Daoy (cell line): ENCODE measurements at places on chromosomes 4 and X.

- peak; percentile 31 for DNase-seq
Observed at GRCh38 chr4:152304220-152304619, 231.7 kb downstream of the FBXW7 start.

- no peak for DNase-seq
Observed at GRCh38 chr4:11429699-11430045, 978 bp upstream of the HS3ST1 start.

- no peak for DNase-seq
Observed at GRCh38 chr4:25697516-25697915, 41.9 kb downstream of the SLC34A2 start.

DNA sequence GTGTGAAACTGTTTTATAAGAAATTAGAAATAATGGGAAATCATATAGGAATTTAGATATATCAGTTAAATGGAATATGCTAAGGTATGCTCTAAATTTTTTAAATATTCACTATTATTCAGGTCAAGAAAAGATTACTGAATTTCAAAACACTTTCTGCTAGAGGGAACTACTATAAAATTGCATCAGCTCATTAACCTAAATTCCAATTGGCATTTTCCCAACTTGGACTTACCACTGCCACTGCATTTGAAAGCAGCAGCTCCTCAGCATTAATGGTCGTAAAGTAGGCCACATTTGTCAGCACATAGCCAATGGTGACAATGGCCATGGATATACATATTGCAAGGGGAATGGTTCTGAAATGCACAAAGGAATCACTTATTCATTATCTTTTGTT is 57.3 kb downstream of the SLC7A11 start:
- no peak for DNase-seq
